ENCODE measurements at places on chromosomes 4 and X.
A peak's percentile ranks its signal among the peaks of the same experiment; 100 is the strongest.

GRCh38 chr4:163233321-163233720 lies 66.6 kb upstream of the NAF1 start:
- DNase-seq, result no peak

GRCh38 chrX:44947995-44948394 lies 75.0 kb downstream of the KDM6A start:
- no peak for DNase-seq

GRCh38 chrX:13090339-13091110 lies 46.1 kb upstream of the FAM9C start:
- DNase-seq, result no peak

GRCh38 chr4:169823685-169824084 lies 65.9 kb upstream of the HPF1 start:
- peak; percentile 70 for DNase-seq

DNA sequence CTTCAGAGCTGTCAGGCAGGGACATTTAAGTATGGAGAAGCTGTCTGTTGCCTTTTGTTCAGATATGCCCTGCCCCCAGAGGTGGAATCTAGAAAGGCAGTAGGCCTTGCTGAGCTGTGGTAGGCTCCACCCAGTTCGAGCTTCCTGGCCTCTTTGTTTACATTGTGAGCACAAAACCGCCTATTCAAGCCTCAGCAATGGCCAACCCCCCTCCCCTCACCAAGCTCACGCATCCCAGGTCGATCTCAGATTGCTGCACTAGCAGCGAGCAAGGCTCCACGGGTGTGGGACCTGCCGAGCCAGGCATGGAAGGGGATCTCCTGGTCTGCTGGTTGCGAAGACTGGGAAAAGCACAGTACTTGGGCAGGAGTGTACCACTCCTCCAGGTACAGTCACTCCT lies 59.3 kb downstream of the ZNF674 start:
- DNase-seq, result no peak

GRCh38 chrX:119401569-119401968 lies 2.4 kb downstream of the SLC25A43 start:
- no peak for DNase-seq

DNA sequence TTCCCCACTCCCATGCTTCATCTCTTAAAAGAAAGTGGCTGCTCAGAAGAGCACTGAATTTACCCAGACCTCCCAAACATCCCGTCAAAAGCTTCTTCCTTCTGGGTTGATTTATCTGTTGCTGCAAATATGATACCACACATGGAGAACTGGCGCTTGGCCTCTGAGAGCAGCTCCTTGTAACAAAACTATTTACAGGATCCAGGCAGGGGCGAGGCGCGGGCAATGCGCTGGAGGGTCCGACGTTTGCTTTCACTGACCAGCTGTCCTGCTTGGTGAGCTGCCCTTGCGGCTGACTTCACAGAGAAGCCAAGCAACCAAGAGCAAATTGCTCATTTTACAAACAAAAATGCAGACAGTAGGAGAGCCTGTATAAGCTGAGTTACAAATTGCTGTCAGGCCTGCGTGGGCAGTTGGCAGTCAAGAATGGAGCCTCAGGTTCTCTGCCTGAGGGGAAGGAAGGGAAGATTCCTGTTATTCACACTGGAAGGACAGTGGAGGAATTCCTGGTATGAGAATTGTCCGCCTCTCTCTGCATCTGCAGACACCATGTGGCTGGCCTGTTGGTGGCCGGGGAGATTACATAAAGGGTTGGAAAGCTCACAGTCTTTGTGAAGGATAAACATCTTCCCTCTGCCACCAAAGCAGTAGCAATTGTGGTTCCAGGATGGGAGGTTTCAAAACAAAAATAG lies 192.2 kb upstream of the LEF1 start:
- DNase-seq, result peak; percentile 81

DNA sequence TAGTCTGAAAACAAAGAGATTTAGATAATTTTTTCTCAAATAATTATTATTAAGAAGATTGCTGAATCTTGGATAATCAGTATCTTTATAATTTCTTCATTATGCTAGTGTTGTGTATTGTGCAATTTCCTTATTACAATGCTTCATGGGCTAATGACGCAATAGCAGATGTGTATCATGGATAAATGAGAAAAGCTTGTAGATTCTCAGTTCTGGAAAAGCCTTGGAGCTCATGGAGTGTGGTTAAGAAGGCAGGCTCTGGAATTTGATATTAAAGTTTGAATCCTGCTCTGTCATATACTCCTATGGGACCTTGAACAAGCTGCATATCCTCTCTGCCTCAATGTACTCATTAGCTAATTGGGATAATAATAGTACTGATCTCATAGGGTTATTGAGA lies 18.9 kb upstream of the CXCL8 start:
- DNase-seq, result peak; percentile 92

DNA sequence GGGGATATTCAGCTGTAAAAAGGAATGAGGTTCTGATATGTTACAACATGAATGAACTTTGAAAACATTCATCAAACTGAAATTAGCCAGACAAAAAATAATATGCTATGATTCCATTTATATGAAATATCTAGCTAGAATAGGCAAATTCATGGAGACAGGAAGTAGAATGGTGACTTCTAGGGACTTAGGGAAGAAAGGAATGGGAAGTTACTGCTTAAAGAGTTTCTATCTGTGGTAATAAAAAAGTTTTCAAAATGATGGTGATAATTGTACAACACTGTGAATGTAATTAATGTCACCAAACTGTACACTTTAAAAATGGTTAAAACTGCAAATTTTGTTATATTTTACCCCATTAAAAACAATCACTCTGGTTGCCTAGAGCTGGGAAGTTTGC lies 30.2 kb downstream of the SMIM14 start:
- no peak for DNase-seq

DNA sequence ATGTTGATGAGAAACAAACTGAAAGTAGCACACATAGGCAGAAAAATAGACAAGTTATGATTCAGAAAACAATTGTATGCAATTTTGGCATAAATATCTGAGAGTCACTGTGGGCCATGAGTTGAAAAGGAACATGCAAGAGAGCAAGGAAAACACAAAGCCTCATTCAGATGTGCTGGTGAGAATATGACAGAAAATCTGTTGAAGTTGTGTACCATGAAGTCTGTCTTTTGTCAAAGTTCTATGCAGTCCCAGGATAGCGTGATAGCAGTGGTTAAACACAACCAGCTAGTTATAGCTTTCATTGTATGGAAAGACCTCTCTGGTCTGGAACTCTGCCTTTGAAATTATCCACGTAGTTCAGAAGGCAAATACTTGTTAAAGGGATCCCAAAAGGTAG lies 53.0 kb downstream of the TMEM154 start:
- no peak for DNase-seq

DNA sequence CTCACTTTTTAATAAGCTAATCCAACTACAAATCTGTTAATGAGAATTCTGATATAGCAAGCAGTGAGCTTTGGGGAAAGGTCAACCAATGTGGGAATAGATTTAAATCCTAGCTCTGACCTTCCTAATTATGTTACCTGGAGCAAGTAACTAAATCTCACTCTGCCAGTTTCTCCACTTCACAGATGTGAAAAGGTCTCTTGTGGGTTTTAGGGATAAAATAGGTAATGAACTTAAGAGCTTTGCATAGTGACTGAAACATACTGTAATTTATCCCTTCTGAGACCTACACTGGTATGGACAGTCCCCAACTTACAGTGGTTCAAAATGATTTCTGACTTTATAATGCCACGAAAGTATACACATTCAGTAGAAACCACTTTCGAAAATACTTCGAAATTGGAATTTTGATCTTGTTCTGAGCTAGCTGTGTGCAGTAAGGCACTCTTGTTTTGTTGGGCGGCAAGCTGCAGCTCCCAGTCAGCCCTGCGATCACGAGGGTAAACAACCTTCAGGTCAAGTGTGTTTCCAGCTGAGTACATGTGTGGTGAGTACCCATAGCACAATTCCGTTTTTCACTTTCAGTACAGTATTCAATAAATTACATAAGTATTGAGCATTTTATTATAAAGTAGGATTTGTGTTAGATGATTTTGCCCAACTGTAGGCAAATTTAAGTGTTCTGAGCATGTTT lies 93.7 kb downstream of the ADGRL3 start:
- no peak for DNase-seq

Data from GM23248 (cell line).